ENCODE measurements at places on chromosomes 1 and 21. TPM values are rescaled to one million over a fixed set of nuclear protein-coding genes. Genes with fewer than 3 reads are reported as not detected.

The MX1 gene
- 35.7 TPM for total RNA-seq

The SGIP1 gene
- 11.0 TPM for total RNA-seq

The SPRR3 gene
- not detected for total RNA-seq

The KRTAP27-1 gene
- total RNA-seq, result not detected

The RNF207 gene
- total RNA-seq, result 9.2 TPM
